Midbrain (tissue), 1 donor: ENCODE measurements at places on chromosomes 7 and 10.

DNA sequence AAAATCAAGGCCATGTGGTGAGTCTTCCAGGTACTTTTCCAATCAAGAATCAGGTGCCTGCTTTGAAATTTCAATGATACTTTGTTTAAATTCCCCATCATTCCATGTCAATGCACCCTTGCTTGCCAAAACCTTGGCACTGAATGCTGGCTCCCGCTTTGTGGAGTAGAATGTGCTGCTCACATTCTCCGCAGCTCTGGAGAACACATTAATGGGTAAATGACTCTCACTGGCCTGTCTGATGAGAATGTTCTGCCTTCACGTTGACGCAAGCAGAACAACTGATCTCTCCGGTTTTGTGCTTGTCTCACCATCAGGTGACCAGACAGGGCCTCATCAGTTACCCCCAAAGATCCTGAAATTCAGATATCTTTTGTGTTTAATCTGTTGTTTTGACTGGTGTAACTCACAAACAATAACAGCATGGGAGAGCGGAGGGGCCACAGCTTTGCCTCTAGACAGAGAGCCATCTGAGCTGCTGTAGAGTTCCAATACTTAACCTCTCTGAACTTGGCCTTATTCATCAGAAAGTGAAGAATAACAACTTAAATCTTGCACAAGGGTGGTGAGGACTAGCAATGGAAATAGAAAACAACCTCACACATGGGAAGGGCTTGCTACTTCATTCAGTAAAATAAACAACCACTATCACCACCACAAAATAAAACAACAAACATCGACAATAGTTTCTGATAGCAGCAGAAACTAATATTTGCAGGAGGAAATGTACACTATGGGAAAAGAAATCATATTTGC, 276.9 kb upstream of the IGFBP3 start:
- DNase-seq: no peak

DNA sequence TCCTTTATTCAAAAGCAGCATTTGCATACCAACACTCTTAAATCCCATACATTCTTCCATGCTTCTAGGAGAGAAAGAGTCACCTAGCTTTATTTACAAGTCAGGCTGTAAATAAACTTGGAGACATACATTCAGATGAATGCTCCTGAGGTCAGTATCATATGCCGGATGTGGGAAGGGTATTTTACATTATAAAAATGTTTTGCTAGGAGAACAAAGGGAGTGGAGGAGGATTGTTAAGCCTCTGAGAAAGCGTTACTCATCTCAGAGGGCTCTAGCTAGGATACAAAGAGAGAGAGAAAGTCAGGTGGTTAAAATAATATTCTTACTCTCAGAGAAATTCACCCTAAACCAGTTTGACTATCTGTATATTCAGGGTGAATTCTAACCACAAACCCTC, 300.9 kb upstream of the NPSR1 start:
- no peak for DNase-seq

DNA sequence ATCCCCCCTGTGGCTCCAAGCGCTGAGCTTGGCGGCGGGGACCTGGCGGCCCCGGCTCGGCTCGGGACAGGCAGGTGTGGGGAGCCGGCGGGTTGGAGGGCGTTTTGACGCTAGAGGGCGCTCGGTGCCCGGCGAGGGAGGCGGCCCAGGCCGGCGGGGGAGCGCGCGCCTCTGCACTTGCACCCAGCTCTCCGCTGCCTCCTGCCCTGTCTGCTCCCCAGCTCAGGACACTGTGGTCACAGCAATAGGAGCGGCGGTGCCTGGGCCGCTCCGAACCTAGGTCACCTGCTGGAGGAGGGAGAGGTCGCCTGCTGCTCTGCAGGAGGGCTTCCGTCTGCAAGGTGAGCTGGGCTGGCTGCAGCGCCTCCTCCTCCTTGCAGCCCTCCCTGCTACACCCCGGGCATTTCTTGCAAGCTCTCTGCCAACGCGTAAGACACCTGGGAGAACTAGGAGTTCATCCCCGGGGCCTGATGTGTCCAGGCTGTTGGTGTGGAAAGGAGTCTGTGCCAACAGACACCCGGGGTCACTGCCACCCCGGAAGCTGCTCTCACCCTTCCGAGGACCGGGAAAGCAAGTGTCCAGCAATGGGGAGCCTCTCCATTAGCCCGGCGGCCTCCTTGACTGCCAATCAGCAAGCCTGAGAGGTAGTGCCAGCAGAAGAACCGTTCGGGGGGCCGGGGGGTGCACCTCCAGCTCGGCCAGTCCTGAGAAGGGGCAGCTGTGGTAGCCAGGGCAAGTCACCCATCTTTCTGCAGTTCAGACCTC, 620.4 kb downstream of the GALNT17 start:
- DNase-seq: peak; percentile 32

DNA sequence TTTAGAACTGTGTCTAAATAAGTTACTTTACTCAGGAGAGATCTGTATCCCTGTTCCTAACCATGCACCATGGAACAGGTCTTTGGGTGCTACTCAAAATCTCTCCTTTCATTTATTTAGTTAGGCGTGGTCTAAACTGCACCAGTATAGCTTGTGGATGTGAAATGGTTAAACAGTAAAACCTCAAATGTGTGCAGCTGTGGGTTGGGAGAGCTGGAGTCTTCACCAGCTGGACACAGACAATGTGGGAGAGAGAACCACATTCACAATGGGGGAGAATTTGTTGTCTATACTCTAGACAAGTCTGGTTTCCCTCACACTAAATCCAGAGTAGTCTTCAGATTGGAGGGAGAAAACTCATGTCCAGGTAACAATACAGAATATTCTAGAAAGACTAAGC, 31.2 kb upstream of the IKZF1 start:
- DNase-seq: no peak

GRCh38 chr7:22853674-22854157, 31.1 kb upstream of the TOMM7 start:
- DNase-seq: no peak

- DNase-seq: no peak
These were observed 89.9 kb downstream of the CARD11 start for GRCh38 chr7:2953588-2954407.

- peak; percentile 1 for DNase-seq
These were observed 26.6 kb upstream of the R3HCC1L start for GRCh38 chr10:98107644-98108430.

GRCh38 chr10:33353853-33354252, 19.4 kb upstream of the NRP1 start:
- no peak for DNase-seq

GRCh38 chr10:5013385-5013784, 9.7 kb upstream of the AKR1C2 start:
- DNase-seq: no peak

- no peak for DNase-seq
These were observed 113.9 kb downstream of the ETV1 start for GRCh38 chr7:13875496-13876074.

DNA sequence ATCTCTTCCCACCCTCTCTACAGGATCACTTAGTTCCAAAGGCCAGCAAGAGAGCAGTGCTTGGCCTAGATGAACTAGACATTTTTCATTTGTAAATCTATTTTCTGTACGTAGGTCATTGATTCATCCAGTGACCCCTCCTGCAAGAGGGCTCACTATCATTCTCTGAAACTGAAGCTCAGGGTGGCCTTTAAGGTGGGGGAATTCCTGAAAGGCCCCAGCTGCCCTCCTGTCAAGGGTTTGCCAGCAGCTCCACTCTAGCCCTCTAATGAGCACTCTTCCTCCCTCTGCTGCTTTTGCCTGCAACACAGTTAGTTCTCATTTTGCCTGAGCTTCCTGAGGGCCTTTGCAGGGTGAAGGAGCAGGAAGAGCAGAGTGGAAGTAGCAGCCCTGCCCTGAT, 41.2 kb downstream of the LRRC18 start:
- no peak for DNase-seq

- DNase-seq: no peak
These were observed 12.2 kb downstream of the DDX56 start for GRCh38 chr7:44561481-44561880.

- no peak for DNase-seq
These were observed at the start of gene PON3 for GRCh38 chr7:95396136-95397032. Gene PON3 (minus strand): TSS chr7:95396375. CDS start chr7:95396350, 25 bp downstream.

DNA sequence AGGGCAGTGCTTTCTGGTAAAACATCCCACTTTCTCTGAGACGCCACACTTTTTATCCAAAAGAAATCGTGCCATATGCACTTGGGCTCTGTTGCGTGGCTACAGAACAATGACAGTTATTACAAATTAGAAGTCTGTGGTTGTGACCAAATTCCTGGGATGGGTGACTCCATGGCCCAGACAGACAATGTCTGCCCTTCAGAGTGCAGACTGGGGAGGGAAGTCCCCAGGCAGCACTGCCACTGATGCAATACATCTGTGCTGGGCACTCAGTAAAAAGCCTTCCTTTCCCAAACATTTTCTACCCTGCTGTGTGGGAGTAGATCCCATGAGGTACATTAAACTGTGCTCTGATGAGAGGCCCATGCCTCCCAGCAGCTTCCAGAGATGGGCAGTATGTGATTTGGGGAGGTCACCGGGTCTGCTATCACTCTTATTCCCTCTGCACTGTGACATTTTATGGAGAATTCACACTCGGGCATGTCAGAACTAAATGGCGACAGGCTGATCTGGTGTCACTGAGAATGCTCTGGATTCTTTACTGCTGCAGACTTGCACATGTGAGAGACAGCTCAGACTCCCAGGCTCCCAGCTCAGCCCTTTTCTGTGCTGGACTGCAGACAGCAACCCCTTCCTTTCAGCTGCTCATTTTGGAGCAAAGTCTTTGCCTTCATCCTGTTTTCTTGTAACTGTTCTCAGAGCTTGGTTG, 243.5 kb upstream of the ZNF32 start:
- no peak for DNase-seq

DNA sequence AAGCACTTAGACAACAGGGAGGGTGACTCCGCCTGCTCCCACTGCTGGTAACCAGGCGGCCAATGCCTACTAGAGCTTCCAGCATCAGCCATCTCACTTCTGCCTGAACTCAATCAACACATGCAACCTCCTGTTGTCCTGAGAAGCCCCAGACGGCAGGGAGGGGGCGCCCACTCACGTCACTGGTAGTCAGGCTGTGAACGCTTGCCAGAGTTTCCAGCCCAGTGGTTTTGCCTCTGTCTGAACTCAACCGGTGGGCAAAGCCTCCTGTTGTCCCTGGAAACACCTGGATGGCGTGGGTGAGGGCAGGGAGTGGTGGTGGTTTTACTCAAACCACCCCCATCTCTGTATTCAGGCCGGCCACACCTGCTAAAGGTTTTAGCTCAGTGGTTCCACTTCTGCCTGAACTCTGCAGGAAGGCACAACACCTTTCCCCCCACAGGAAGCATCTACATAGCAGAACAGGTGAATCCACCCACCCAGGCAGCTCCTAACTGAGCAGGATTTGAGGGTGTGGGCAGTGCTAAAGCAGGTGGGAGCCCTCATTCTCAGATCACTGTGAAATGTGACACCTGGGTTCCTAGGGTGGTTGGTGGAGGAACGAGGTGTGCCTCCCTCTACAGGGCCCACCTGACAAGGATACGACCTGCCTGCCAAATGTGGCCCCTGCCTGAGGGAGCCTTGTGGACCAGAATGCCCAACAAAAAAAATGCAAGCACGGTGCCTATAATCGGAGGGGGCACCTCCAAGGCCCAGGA, 563.0 kb upstream of the SEMA3D start:
- DNase-seq: no peak

GRCh38 chr10:84907461-84908009, 579.1 kb downstream of the CCSER2 start:
- DNase-seq: no peak

GRCh38 chr7:30479202-30480120, 877 bp upstream of the NOD1 start:
- DNase-seq: no peak

- no peak for DNase-seq
These were observed 165.7 kb upstream of the ITGB1 start for GRCh38 chr10:33123680-33124079.

DNA sequence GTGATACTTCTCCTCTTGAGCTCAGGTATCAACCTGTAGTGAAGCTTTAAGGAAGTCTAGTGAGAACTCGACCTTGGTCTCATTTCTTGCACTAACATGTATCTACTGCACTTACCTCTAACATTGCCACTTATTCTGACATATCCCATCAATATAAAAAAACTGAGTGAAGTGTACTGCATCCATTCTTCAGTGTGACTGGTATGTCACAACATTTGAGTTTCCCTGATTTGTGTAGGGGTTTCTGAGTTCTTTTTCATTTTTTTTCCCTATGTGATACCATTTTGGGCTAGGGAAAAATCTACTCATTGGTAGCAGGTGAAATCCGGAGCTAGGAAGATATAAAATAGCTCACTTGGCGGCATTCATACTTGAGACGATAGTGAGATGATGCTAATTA, 274.3 kb downstream of the PRKG1 start:
- no peak for DNase-seq

DNA sequence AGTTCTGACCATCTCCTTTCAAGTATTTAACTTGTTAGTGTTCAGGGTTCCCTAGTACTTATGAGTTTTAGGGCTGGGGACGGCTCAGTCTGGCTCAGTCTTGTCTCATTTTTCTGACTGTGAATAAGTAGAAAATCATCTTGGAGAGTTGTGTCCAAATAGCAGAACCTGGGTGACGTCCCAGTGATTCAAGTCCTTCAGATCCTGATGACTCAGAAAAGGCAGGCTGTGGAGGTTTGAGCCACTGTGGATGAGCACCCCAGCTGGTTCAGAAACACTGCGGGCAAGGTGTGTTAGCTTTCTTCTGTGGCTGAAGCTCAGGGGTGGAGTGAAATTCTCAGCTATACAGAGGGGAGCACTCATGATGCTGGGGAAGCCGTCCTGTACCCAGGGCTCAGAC, 154.4 kb upstream of the NPY start:
- DNase-seq: no peak

DNA sequence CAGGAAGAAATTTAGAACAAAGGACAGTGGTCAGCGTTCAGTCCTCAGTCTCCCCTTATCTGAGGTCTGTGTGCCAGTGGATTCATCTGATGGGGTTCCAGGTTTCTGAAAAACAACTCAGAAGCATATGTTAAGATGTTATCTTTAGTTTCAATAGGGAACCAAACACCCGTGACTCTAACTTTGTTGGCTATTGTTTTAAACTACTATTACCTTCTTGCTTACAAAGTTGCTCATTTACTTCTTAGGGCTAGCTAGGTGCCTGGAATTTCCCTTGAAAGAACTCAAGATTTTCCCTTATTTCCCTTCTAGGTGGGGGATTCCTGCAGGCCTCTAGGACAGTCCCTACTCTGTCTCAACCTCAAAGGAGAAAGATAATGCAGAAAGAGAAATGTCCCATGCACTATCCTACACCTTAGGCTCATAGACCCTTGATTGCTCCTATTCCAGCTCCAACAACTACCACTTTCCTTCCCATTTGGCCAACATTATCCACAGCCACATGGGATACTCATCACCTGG, 192.5 kb upstream of the LYZL1 start:
- DNase-seq: no peak

DNA sequence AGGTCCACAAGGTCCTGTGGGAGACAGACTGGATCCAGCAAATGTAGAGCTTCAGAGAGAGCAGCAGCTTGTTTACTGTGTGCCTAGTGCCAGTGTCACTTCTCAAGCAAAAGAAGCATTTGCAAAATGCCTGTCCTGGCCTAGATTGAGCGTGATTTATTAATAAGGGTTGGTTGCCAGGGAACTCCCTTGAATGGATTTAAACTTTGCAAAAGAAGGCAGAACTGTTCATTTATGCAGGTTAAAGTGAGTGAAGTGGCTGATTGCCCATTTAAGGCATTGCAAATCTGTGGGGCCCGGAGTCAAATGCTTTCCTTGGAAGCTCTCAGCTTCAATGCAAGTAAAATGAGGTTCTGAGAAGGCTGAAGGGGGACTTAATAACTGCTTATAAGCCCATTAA, 71.3 kb downstream of the CDHR3 start:
- no peak for DNase-seq

- DNase-seq: no peak
These were observed 243.7 kb upstream of the PRKCQ start for GRCh38 chr10:6823770-6824169.
